ENCODE measurements at places on chromosomes 3 and 15.
A peak's percentile ranks its signal among the peaks of the same experiment; 100 is the strongest.

DNA sequence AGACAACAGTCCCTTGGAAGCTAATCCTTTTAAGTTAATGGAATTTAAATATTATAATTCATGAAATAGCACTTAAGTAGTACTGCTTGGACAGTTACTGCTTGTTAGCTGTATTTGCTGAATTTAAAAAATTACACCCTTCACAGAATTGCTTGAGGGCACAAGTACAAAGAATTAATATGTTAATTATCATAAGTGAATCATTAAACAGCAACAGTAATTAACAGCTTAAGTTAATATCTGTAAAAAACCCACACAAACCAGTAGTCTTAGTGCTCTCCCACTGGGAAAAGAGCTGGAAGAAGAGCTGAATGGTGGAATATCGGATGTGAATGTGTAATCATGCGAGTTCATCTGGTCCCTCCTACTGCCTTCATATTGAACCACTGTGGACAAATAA, 232.0 kb downstream of the CD47 start:
- no peak for DNase-seq

DNA sequence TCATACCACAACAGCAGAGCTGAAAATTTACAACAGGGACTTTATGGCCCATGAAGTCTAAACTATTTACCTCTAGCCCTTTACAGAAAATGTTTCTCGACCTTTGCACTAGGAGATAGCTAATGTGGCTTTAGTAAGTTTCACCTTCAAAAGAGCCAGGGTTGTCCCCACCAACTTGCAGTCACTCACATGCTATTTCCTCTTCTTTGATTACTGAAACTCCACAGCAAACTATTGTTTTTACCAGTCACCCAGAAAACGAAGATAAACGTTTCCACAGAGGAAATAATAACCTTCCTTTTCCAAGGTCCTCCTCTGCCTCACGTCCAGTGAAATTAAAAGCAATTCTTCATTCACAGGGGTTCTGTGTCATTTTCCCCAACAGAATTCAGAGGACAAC, 48.2 kb downstream of the WWTR1 start:
- DNase-seq: no peak

DNA sequence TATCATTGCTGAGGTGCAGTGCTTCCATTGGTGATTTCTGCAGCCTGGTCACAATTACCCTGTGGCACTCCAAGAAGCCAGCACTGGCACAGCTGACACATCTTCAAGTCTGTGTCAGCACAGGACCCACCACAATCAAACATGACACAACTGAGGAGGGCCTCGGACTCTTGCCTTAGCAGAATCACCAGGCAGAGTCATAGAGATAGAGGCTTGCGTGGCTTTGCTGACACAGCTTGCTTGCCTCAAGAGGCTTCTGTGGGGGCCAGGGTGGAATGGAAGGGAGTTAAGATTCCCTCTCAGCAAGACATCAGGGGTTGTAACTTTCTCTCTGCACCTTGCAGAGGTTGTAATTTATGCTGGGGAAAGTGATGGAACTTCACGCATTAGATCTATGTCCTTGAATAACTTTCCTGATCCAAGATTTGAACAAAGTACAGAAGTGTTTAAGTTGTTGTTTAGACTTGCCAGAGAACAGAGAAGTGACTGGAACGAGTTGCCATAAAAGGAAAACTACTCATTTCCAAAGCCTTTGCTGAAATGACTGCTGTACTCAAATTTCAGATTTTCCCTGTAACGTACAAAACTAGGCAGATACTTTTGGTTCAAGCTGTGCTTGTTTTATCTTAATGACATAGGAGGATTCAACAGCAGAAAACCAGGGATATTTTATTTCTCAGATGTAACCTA, 170.7 kb downstream of the DIPK2A start:
- DNase-seq: no peak

GRCh38 chr3:171462224-171462623, 2.0 kb upstream of the TNIK start:
- no peak for DNase-seq

DNA sequence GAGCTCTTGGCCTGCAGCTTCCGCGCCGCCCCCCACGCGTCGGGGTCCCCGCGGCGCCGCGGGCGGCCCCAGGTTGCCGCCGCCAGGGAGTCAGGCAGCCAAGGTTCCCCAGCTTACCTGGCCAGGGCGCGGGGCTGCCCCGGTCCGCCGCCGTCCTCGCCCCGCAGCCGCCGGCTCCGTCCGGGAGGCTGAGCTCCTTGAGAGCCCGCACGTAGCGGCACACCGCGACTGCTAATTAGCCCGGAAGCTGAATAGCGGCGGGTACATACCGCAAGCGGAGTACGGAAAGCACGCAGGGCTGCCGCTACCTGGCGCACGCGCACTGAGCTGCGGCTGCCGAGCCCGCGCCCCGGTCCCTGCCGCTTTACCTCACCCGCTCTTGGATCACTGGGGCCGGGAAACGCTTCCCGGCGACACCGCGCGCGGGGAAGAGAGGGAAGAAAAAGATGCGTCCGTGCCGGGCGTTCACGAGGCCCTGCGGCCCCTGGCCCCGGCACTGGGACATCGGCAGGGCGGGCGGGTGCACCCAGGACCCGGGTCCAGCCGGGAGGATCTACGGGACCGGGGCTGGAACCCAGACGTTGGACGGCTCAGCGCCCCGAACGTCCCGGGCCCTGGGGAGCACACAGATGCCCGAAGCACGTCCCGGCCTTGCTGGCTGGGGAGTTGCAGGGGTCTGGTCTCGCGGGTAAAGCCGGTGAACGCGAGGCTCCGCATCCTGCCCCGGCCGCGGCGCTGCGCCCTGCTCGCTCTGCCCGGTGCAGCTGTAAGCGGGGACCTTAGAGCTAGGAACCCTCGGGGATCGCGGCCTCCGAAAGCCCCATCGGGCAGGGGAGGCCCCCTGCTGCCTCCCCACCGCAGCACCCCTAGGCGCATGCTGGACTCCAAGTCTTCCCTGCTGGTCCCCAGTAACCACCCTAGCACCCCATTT, at the start of gene GOLGA8B:
TSS of gene GOLGA8B (minus strand) at position 253 of the 931 bp plus-strand sequence. CDS start 47,739 bp downstream, outside the sequence.
- DNase-seq: peak; percentile 68

DNA sequence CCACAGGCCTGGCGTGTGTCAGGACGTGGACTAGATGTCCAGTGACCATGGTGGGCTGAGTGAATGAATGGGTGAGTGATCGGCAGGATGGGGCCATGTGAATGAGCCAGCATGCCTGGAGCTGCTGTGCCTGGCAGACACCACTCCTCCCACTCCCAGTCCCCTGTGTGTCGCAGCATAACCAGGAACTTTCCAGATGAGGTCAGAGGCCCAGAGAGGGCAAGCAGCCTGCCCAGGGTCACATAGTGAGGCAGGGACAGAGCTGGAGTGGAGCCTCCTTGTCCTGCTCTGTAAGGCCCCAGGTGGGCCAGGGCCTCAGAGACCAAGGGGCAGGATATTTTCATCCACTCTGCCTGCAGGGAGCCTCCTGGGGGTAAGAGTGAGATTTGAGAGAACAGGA, 6.4 kb downstream of the IQSEC1 start:
- DNase-seq: no peak

DNA sequence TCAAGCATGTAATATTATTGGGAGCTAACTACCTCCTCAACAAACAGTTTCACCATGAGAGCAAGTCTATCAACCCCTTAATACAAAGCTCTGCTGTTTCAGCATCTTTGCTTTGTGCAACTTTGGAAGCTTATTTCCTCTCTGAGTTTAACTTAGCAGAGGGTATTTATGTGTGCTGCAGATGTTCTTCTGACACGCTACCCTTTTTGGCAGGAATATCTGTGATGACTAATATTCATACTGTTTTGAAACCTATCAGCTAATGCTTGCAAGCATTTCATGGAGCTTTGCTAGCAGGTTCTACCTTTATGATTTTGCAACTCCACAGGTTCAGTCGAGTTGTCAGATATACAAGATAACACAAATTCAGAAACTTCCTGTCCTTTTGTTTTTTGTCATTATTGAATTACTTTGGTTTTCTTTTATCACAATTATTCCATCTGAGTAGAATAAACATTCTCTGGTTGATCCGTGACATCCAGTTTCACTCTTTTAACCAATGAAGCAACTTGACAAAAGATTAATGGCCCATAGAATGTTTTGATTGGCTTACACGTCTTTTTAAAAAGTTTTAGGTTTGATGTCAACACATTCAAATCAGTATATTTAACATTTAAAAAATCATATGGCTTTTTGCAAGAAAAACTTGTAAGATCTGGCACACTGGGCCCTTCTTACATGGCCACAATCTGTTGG, 1.7 kb upstream of the SLC9A9 start:
- DNase-seq: no peak
